Neuronal stem cell (in vitro differentiated cells): ENCODE measurements at places on chromosomes 6 and 20.

DNA sequence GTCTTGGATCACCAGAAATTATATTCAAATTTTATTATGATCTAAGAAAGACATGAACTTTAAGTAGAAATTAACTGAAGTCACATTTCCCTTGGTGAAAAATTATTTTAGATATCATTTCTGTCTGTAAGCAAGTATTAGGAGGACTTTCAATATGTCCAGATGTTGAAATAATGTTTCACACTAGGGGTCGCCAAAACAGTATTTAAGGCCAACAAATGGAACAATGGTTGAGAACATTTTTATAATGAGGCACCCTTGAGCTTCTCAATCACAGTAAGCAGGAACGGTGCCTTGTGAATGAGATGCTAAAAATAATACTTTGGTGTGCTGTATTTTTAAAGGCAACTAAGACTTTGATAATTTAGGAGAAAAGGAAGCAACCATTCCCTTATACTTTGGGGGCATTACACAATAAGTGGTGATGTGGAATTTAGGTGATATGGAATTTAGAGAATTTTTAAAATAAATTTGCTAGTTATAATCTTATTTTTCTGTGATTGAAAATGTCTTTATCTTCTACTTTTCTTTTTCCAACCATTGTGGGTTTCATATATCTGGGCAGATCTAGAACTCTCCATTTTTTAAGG is 9.6 kb upstream of the SF3B5 start:
- DNase-seq = peak; percentile 46

GRCh38 chr20:46946181-46946624 is 51.6 kb downstream of the EYA2 start:
- DNase-seq = no peak

- no peak for DNase-seq
These were observed 16.7 kb upstream of the TGM6 start for GRCh38 chr20:2364044-2364443.

- DNase-seq = peak; percentile 76
These were observed 39.9 kb downstream of the SLC52A3 start for GRCh38 chr20:728256-728944.

DNA sequence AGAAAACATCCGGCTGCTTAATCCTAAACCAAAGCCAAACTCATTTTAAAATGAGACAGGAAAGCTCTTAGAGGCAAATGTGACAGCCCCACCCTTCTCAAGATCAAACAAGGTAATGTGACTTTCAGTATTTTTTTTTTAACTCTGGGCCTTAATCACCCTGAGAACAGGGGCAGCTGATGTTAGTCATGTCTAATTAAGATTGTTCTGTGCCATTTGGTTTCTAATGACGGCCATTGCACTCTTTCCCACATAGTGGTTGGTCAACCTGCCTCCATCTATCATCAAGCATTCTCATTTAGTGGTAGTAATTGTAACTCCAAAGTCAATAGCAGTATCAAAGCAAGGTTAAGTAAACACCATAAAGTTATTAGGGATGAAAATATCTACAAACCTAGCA is 191.6 kb upstream of the EXOC2 start:
- DNase-seq = no peak

GRCh38 chr20:54362283-54362682 is 113.1 kb upstream of the DOK5 start:
- no peak for DNase-seq

DNA sequence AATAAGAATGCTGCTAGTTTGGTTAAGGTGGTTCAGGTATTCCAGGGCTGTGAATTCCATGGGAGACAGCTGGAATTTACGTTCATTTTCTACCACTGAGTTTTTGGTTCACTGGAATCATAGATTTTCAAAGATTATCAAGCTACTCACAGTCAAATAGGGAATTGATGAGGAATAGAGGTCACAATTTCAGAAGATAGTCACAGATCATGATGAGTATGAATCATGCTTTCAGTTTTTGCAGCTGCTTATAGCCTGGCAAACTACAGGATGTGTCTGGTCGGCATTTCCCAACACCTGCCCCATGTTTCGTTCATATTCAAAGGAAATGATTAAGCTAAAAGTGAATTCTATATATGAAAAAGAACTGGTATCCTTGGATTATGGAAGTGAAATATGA is 58.7 kb downstream of the BCKDHB start:
- DNase-seq = no peak
